ENCODE measurements at places on chromosomes 11 and 22.

- no peak for DNase-seq
Observed at GRCh38 chr11:130162733-130163132, 3.2 kb downstream of the ST14 start.

DNA sequence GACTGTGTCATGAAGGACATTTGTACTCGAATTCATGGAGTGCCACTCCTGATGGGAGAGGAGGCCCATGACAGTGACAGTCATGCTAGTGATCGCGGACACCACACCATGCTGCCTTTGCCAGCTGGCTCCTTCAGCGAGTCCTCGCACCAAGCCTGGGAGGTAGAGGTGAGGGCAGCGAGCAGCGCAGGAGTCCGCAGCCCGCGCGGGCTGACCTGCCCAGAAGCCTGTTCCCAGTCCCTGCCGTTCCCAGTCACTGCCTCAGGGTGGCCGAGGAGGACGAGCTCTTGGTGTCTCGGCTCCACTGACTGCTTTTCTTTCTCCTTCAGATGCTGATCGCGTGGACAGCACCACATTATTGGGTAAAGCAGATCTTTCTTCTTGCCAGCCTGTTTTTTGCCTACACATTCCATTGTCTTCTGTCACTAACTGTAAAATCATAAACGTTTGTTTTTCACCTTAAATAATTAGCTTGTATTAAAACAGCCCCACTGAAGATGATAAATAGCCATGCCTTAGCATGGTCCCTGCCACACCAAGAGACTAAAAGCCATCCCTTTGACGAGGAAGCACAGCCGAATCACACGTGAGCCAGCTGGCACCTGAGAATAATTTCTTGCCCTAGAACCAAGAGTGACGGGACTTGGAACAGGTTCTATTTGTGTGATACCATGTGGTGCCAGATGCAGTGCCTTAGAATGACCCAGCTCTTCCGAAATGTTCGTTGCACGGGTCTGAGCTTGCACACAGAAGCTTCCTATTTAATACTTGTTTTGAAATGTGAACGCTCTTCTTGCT lies 25.5 kb downstream of the FAM118A start:
- DNase-seq: no peak

DNA sequence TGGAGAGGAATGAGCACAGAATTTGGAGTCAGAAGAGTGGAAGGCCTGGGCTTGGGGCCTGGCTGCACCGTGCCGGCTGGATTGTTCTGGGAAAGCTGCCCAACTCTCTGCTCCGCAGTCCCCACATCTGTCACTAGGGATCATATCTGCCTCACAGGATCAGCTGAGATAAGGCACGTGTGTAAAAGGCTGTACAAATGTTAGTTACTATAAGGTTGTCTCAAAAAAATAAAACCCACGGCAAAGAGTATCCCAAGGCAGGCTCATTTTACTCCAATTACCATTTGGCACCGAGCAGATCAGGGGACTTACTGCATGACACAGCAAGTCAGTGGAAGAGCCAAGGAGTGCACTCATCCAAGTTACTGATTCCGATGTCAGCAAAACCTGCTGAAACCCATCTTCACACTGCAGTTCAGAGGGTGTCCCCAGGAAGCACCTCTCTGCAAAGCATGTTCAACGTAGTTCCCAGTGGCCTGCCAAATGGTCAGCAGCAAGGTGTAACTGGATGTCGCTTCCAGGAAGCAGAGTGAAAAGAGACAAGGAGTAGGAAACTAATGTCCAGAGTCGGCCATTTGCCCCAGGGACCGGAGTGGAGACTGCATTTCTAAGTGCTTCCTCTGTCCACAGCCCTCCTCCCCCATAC lies 18.1 kb upstream of the MRTFA start:
- DNase-seq: no peak

GRCh38 chr11:37422511-37422910 lies 824.5 kb upstream of the RAG2 start:
- DNase-seq: no peak

DNA sequence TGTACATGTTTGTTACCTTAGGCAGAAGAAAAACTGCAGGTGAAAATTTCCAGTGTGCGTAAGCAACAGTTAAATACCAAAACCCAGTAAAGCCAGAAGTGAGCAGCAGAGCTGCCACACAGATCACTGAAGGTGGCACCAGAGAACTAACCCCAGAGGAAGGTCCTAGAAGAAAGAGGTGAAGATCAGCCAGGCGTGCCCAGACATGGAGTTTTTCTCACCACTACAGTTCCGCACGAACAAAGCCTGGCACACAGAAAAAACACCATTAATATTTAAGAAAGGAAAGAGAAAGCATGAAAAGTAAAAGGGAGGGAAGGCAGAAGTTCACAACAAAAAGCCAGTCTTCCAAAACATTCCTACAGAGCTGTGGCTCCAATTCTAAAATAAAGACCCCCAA lies 60.7 kb downstream of the STK33 start:
- DNase-seq: no peak

GRCh38 chr11:36510594-36510942 lies 496 bp upstream of the TRAF6 start:
- DNase-seq: no peak
